GM10248 (cell line): ENCODE measurements at places on chromosomes 5 and 9.

DNA sequence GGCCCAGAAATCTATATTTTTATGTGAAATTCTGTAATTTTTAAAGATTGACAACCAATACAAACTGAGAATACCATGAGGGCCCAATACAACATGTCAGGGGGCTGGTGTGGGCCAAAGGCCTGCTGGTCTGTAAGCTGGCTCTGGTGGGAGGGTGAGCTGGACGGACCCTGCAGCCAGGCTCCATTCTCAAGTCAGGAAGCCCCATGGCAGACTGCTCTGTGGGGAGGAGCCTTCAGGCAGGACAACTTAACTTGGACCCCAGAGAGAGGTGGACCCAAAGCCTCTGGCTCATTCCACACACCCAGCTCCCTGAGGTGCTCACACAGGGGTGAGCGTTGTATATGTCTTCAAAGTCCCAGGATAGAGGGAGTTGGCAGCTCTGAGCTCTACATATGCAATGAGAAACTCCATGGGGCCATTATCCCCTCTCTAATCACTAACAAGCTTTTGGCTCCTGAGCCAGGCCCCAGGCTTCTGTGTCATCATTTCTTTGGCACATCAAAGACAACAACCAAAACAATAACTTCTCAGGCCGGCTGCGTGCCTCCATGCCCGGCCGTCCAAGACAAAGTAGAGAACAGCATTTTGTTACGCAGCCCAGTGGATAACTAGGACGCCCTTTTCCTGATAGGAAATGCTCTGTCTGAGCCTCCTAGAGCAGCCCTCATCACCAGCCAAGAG lies 6.4 kb downstream of the SEPTIN8 start:
- DNase-seq = no peak

DNA sequence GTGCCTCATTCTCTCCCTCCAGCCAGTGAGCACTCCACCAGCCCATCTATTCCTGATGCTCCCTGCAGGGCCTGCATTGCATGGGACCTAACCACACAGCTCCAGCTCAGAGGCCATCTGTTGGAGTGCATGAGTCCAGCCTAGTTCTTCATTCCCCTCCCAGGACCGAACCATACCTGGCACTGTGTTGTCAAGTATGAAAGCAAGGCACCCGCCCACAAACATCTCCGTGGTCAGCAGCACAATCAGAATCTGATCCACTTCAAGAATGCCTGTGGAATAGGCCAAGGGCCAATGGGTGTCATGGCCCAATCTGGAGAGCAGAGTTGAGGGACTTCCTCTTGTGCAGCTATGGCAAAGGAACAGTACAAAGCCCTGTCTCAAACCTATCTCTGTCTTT lies 5.9 kb downstream of the SLC23A1 start:
- no peak for DNase-seq

- no peak for DNase-seq
Observed at GRCh38 chr9:28921857-28922500, 1348.7 kb upstream of the C9orf72 start.

DNA sequence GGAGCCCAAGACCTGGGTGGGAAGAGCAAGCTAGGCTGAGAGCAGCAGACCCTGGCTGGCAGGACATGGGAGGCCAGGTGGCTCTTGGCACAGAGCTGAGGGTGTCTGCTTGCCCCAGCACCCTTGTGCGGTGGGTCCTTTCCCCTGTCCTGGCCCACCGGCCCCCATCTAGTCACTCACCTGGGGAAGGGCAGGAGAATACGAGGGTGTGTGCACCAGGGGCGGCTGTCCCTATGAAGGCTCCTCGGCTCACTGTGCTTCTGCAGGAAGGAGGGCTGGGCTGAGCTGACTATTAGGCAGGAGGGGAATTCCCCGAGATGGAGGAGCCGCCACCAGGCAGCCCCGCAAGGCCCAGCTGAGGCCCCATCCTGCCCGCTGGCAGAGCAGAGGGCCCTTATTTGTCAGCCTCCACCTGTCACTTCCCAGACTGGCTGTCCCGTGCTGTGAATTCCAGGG lies 6.1 kb upstream of the TNIP1 start:
- DNase-seq = peak; percentile 82

- peak; percentile 78 for DNase-seq
Observed at GRCh38 chr5:343461-344401, 22.2 kb downstream of the AHRR start.

GRCh38 chr9:7123743-7124142 lies 366.0 kb downstream of the KDM4C start:
- no peak for DNase-seq

- no peak for DNase-seq
Observed at GRCh38 chr9:14373336-14373666, 59.4 kb upstream of the NFIB start.

DNA sequence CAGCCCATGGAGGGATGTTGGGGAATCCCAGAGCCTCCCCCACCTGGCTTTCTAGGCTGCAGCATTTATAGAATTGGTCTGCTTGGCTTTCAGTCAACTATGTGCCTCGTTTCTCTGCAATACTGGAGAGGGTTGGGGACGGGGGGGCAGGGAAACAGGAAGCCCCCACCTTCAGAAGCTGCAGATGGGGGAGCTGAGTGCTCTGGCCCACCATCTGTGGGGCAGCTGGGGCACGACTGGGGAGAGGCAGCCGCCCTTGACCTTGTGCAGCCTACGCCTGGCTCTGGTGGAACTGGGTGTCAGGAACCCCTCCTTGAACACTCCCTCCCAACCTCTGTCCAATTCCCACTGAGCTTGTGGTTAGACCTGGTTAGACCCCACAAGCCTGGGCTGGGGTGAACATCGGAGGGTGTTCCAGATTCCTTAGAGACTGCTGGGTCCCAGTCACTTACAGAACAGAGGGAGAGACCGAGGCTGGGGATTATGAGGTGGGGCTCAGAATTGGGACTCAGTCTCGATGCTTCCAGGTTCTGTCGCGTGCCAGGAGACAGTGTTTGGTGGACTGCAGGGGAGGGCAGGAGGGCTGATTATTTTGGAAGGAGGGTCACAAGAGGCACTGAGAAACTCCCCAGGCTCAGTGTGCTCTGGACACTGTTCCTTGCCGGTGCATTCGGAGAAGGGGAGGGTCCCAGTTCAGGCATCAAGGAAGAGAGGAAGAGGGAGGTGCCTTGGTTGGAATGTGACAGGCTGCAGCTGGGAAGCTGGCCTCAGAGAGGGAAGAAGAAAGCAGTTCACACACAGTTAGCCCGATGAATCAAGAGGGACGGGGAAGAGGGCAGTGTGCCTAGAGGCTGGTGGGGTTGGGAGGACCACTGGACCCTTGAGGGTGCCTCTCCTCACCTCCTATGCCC lies 25.6 kb downstream of the COL27A1 start:
- DNase-seq = no peak

DNA sequence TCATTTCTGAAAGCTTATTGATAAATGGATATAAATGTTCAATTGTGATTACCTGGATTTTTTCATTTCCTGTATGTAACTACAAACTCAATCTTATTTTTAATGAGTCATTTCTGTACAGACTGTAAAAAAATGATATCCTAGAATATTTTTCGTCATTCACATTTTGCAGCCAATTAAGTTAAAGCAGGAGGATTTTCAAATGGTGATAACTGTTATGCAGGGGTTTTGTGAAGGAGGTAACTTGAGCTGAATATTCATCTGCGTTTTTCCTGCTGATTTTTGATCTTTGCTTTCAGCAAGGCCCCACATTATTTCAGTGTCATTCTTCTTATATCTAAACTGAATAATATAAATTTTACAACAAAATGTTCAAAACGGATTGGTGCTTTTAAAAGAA lies 74.1 kb downstream of the SLF1 start:
- no peak for DNase-seq

DNA sequence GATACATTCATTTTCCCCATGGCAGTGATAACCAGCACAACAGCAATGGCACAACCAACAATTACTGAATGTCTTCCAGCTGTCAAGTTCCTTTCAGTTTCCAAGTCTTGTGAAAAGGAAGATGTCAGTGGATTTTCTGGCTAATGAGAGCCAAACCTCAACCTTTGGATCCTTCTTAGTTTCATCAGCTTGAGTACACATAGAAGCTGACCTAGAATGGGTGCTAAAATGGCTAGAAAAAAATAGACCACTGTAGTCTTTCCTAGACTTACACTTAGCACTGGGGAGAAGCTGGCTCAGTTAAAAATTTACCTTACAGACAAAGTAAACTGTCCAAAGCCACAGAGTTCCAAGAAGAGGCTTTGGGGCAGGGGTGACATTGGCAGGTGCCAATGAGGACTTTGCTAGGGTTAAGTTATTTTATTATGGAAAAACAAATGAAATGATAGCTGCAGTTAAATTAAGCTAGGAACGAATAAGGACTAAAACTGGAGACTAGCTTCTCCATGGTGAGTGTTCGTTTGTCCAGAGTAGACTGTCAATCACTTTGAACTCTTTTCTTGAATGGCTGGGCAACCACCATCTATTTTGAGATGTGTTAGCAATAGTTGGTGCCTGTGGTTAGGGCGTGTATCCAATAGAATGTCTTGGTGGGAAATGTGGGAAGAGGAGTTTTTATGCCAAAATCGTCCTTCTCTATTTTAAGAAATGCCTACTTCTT lies 25.9 kb upstream of the TXN start:
- DNase-seq = no peak

DNA sequence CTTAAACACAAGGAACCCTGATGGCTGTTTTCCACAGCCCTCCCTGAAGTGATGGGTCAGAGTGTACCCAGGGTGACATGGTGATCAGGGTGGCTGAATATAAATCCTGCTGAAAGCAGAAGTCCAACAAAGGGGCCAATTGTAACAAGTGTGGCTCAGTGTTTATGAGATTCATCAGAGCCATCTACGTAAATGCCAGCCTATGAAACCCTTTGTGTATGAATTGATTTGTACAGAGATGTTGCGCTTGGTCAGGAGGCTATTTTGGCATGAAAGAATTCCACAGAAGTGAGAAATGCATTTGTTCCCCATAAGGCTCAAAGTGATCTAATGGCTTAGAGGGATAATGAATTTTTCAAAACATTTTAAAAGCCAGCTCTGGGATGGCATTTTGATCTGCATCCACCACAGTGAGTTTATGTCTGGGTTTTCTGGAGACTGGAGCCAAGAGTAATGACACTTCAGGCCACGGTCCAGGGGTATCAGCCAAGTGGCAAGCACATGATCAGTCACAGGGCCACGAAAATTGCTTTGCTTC lies 12.4 kb downstream of the PRUNE2 start:
- DNase-seq = no peak

DNA sequence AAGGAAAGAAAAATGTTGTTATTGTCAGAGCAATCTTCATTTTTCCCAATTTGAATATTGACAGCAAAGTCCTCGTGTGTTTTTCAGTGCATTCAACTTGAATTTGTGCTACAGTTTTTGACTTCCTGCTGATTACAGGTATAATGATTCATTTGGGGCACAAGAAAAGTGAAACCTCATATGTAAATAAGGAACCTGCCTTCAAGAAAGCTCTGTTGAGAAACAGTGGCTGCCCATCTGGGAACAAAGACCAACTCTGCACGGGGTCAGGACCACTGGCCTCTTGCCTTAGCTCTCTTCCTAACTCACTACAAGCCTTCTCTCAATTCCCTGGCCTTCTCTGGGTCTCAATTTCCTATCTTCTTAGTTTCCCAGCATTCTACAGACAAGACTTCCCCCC lies 21.0 kb downstream of the TIMD4 start:
- peak; percentile 60 for DNase-seq

GRCh38 chr5:114612406-114612805 lies 250.5 kb downstream of the KCNN2 start:
- no peak for DNase-seq

DNA sequence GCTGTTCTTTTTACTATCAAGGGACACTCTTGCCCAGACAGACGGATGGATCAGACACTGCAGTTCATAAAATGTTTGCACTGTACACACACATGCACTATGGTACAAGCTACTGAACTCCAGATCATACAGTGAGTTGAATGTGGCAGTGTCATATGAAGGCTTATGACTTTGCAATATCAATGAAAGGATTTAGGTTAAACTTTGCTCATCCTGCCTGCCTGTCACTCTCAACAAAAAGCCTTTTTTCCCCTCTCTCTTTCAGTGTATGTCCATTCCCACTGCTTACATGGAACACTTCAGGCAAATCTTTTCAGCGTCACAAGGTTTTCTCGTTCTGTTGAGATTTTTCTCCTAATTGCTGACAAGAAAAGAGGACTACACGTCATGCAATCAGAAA lies 97.4 kb downstream of the BNC2 start:
- no peak for DNase-seq

- DNase-seq = no peak
Observed at GRCh38 chr5:14395411-14395810, 186.2 kb upstream of the OTULINL start.

- DNase-seq = no peak
Observed at GRCh38 chr5:135452321-135453030, at the start of gene TIFAB. Gene TIFAB (minus strand): TSS chr5:135452351. CDS start chr5:135449939, 2,412 bp downstream.

DNA sequence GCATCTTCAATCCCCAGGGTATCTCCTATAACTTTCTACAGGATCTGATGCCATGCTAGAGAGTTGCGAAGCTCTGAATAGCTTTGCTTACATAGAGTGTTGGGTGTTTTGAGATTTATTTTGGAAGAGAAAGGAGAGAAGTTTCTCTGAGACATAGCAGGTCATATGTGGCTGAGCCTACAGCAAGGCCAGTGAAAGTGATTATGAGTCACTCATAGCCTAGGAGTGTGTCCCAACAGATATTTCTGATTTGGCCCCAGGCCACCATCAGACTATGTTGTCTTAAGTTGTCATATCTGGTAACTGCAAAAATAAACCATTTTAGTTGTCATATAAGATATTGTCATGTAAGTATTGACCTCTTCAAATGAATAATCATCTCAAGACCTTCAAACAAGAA lies 132.0 kb upstream of the RAI14 start:
- DNase-seq = no peak

DNA sequence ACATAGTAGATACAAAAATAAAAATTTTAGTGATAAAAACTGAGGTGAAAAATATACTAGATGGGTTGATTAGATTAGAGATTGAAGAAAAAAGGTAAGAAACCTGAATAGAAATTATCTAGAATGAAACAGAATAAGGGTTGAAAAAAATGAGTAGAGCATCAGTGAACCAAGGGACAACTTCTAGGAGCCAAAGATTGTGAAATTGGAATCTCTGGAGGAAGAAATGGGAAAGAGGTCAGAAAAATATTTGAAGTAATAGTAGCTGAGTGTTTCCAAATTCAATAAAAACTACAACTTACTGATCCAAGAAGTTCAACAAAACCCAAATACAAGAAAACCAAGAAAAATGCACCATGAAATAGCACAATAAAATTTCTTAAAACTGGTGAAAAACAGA lies 116.6 kb upstream of the STARD4 start:
- DNase-seq = no peak
